Stimulated activated CD4-positive, alpha-beta T cell treated with anti-CD3 and anti-CD28 coated beads, Interleukin-1b, Interleukin-23, amount 100 ng/mL, for 4 hours (primary cell): ENCODE measurements at places on chromosomes 12 and 14.

DNA sequence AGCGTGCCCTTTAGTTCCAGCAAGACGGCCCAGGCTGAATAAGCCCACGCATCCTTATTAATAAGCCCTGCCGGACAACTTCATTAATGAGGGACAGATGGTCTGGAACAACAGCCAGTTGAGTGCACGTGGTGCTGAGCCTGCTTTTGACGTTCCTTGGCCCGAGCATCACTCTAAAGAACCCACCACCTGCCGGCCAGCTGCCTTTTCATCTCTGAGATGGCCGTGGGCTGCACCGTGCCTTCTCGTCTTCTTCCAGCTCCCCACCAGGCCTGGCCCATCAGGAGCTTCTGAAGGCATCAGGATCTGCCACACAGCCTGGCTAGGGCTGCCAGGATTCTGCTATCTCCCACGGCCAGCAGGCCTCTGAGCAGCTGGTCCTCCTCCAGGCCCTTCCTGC lies 80.0 kb downstream of the AACS start:
- DNase-seq = no peak

- DNase-seq = no peak
Observed at GRCh38 chr12:115980339-115980738, 297.2 kb downstream of the MED13L start.

DNA sequence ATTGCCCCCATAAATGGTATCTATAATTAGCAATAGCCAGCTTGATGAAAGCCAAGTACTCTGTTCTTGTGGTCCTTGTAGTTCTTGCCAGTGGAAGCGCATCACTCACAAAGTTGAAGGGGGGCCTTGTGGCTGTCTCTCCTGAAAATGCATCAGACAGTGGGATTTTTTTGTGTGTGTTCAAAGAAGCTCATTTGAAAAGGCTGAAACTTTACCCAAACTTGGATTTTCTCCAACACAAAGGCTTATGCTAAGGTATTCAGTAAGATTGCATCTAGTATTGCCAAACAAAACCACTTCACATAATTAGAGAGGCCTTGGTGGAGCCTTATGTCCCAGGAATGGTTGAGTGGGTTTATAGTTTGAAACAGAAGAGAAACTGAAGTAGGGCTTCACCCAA lies 216.7 kb upstream of the TMTC1 start:
- DNase-seq = no peak

- no peak for DNase-seq
Observed at GRCh38 chr14:71733210-71733883, 198.9 kb upstream of the RGS6 start.

DNA sequence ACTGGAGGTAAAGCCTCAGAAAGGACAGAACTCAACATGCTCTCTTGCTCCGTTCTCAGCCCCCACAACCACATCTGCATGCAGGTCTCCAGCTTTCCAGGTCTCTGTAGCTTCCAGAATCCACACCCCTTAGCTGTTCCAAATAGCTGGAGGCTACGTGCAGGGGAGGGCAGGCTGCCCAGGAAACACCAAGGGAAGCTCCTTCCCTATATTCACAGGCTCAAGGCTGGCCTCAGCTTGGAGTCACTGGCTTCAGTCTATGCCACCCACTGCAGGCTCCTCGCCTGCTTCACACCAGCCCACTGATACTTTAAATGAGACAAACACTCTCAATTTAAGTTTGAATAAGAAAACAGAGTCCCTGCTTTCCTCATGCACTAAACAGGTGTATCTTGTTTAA lies 73.3 kb downstream of the ASCL4 start:
- DNase-seq = no peak

DNA sequence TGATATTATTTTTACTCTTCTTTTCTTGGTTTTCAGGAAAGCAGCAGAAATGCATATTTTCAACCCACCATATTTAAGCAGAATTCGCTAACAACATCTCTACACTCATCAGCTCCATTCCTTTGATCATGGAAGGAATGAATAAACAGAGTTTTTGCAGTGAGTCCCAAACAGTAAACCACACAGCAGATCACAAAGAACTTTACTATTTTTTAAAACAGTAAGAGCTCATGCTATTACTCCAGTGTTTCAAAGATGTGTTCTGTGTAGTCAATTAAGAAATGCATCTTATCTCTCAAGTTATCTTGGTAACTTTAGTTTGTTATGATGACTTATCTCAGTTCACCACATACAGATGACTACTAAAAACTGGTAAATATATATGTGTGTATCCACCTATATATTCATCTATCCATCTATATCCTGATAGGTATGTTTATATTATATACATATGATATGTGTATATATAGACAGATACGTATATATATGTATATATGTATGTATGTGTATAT lies 843.5 kb downstream of the BCL11B start:
- no peak for DNase-seq

- no peak for DNase-seq
Observed at GRCh38 chr12:71130521-71131069, 27.2 kb downstream of the TSPAN8 start.

DNA sequence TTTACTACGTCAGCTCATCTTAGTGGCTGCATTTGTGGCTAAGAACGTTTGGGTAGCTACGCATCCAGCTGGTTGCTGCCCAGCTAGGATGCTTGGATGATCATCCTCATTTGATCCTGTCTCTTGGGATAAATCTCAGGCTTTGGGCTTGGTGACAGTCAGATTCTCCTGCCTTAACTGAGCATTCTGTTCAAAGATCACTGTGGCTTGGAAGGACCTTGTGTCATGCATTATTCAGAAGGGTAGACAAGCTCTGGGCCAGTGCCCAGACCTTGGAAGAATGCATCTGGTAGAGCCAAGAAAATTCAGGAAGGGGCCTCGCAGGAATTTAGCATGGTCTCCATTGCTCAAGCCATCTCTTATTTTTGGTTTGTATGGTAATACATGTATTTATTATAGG lies 188.4 kb downstream of the NRXN3 start:
- no peak for DNase-seq

GRCh38 chr12:52005903-52006703 lies 643 bp upstream of the TAMALIN start:
- DNase-seq = no peak

- no peak for DNase-seq
Observed at GRCh38 chr14:62079038-62079437, 316.8 kb downstream of the SNAPC1 start.

GRCh38 chr12:104975587-104976343 lies 10.4 kb upstream of the NOPCHAP1 start:
- DNase-seq = no peak

DNA sequence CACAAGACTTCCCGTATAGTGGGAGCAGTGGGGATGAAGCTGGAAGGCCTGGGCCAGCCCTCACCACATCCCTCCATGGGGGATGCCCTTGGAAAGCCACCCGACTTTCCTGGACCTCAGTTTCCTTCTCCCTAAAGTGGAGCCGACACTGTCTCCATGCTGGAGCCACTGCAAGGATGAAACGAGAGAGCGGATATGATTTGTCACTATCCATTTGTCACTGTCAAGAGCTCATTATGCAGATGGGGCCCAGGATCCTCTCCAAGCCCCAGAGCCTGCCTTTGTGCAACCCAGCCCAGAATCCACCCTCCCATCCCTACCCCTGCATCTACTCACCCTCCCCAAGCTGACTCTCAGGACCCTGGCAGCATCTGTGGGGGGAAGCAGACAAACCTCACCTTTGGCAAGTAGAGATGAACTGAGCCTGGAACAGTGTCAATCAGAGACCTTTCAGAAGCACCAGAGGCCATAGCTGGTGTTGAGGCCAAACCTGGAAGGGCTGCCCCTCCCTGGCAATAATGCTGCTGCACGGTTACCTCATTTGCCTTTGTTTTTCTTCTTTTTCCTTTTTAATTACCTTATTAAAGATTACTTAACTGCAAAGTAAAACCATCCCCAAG lies 287.7 kb upstream of the RTL1 start:
- no peak for DNase-seq

- no peak for DNase-seq
Observed at GRCh38 chr12:15919418-15919817, 8.3 kb downstream of the DERA start.

GRCh38 chr12:50517421-50518048 lies 12.8 kb downstream of the DIP2B start:
- no peak for DNase-seq

DNA sequence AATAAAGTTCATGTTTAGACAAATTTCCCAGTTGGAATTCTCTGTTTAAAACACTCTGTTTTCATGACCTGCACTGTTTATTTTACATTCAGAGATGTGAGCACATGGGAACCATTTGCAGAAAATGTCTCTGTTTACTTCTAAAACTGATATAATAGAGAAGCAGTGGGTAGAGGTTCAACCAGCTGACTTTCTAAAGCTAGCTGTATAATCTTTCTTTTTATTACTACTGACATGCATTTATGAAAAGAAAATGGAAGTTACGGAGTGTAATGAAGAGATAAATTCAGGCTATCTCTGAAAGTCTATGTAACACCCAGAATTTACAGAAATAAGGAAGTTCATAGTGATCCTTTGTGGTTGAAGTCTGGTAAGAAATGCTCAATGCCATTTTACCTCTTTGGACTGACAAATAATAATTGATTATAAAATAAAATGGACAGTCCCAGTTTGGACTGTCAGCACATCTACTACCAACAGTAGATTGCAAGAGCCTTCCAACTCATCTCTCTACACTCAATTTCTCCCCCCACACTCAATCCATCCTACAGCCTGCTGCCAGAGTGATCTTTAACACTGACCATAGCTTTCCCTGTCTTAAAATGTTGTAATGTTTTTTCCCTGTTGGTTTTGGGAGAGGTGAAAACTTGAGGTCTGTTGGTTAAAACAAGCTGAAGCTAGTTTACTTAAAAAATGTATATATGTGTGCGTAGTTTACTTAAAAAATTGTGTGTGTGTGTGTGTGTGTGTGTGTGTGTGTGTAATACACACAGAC lies 137.4 kb downstream of the AEBP2 start:
- DNase-seq = no peak

DNA sequence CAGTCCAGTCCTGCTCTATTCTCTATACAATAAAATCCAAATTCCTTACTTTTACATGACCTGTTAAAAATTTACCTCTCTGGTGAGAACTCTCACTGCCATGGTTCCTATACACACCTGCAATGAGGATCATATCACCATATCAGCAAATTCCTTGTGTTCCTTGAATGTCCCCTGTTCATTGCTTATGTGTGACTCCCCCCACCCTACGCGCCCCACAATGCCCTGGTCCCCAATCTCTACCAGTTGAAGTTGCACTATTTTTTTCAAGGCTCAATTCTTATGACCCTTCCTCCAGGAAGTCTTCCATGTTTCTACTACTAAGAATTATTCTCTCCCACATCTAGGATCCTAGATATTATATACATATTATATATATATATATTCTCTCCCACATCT lies 82.2 kb upstream of the NEDD1 start:
- no peak for DNase-seq

GRCh38 chr14:55641290-55641689 lies 61.3 kb downstream of the KTN1 start:
- no peak for DNase-seq

DNA sequence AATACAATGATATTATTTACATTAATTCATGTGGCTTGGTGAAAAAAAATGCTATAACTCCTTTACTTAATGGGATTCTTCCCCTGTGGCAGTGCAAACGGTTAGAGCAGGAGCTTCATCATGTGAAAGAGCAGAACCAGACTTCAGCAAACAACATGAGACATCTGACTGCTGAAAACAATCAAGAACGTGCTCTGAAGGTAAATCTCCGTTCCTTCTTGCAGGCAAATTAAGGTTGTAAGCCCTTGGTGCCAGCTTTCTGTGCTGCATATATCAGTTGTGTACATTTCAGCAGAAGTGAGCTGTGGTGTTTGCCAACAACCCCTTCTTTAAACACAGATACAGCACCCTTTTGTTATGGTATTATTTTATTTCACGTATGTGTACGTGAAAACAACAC lies 171.7 kb downstream of the MIPOL1 start:
- no peak for DNase-seq

- no peak for DNase-seq
Observed at GRCh38 chr12:26188127-26188526, 7.2 kb upstream of the SSPN start.
